AG08396 (cell line): ENCODE measurements at places on chromosomes 11 and 22.

- DNase-seq: no peak
Observed at GRCh38 chr11:118312328-118312727, 7.8 kb downstream of the CD3E start.

DNA sequence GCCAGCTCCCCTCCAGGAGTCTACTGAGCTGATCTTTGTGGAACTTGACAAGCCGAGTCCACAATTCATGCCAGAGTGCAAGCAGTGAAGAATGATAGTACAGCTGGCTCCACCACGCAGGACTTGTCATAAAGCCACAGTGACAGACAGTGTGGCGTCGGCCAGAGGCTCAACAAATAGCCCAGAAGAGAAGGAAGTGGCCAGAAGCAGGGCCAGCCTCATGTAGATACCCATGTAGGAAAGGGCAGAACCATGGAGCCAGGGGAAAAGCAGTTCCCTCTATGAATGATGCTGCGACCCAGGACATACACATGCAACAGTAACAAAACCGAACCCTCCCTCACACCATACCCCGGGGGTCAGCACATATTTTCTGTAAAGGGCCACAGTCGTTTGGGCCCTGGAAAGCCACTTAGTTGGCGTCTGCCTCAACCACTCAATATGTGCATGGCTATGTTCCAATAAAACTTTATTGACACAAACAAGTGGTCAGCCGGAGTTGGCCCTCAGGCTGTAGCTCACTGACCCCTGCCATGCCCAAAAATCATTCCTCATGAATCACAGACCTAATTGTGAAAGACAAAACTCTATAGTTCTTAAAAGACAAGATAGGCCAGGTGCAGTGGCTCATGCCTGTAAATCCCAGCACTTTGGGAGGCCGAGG is 161.4 kb downstream of the BRD1 start:
- DNase-seq: no peak

DNA sequence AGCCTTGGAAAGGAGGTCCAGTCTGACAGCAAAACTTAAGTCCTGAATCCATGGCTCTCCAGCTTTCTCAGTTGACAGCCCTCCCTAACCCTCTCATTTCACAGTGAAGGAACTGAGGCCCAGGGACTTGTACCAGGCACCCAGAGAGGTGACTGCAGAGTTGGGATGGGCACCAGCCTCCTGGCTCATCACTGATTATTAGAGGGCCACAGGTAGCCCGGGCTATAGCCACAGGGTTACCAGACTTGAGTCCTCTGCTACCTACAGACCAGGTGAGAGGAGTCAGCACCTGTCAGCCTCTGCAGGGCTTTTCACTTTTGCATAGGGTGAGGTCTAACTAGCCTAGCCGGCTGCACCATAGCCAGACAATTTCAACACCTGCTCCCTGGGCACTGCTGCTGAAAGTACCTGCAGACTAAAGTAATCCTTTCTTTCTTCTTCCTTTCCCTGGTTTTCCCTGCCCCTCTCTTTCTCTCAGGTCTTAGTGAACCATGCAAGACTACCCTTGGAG is 37.6 kb downstream of the SYT13 start:
- DNase-seq: no peak

DNA sequence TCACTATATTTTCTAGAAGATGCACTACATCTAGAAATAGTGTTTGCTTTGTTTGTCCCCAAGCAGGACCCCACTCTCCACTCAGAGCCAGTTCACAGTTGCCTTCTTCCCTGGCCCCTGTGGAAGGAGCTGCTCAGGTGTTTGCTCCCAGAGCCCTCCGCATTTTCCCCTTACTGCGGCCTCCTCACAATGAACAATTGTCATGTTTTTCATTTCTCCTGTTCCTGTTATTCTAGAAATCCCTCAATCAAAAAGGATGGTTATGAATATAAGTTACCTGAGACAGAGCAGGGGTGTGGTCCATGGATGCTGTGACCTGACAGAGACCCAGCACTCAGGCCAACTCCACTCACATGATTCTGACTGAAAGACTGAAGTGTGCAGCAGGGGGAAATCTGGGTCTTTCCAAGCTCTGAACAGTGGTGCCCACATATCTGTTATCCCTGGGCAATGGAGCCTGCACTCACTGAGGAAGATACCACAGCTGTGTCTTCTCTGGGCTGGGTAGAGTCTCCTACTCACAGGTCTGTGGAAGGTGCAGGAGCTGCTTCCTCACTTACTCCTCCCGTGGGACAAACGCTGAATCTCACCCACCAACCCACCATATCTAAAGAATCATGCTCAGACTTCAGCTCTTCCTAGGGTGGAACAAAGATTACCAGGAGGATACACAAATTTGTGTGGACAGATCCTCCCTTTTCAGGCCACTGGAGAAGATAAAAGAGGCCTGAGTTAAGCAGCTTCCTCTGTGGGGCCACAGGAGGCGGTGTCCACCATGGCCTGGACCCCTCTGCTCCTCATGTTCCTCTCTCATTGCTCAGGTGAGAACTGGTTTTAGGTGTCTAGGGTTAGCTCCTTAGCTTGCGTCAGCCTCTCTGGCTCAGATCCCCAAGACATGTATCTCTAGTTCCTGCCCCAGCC is 87.1 kb upstream of the TOP3B start:
- no peak for DNase-seq
